ENCODE measurements at places on chromosomes 6 and 20.
A peak's percentile ranks its signal among the peaks of the same experiment; 100 is the strongest.

DNA sequence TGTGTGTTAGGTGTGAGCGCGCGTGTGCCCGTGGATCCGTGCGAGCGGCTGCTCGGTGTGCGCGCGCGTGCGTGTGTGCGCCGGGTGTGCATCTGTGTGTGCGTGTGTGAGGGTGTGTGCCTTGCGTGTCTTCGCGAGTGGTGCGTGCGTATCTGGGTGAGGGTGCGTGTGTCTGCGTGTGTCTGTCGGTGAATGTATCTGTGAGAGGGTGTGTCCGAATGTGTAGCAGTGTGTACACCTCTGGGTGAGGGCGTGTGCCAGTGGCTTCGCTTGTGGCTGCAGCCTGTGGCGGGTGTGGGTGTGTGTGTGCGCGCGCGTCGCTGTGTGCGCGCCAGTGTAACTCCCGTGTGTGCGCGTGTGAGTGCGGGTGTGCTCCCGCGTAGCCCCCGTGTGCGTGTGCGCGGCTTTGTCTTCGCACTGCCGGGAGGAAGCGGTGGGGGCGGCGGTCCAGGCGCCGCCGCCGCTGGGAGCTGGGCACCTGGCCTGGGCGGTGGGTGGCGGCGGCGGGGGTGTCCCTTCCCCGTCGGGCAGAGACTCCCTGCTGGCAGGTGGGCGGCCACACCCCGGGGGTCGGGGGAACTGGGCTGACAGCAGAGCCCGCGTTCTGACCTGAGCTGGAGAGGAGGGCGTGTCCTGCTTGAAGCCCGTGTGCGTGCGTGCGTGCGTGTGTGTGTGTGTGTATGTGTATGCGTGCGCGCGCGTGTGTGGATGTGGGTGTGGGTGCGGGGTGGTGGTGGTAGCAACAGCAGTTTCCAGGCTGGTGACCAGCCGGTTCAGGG is 61.3 kb upstream of the EPB41L1 start:
- peak; percentile 51 for DNase-seq

DNA sequence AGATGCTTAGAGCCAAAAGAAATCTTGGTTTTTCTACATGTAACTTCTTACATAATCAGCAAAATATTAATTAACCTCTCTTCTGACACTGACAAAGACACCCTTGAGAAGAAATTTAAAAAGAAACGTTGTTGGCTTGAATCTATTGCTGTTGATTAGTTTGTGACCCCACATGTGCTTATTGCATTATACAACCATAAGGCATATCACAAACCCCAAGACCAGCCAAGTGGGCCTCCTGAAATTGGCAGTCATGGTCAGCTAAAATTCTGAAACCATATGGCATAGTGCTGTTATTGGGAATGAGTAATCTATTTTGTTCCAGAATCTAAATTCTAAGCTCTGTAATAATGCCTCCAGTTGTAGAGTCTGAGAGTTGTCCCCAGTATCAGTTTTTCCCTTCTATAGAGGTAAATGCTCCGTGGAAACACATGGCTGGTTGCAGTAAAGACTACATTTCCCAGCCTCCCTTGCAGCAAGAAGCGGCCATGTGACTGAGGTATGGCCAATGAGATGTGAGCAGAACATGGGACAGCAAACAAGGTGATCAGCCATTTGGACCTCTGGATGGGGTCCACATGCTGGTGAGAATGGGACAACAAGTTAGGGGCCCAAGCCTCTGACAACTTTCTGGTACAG is 42.3 kb upstream of the PTPN1 start:
- DNase-seq, result peak; percentile 34

- DNase-seq, result no peak
These were observed 22.3 kb upstream of the LAMP5 start for GRCh38 chr20:9492067-9492466.

DNA sequence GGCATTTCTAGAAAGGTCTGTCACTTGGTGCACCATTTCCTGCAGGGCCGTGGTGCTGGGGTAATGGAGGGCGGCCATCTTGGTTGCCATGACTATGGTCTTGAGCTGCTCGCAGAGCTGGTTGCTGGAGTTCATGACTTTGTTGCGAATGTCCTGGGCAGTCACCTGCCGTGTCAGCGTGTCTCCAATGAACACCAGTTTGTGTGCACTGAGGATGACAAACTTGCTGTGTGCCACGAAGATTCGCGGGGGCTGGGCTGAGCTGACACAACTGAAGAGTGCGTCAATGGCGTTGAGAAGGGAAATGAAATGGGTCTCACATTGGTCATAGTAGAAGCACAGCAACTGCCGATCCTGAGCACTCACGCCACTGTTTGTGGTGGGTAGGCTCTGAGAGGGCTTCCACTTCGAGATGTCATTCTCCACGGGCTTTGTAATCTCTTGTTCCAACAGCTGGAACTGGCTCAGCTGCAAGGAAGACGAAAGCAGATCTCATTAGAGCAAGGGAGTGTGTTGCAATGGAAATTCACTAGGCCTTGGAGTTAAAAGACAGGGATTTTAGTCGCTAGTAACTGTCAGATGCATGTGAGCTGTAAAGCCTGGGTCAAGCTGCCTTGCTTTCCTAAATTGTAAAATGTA is 47.1 kb downstream of the NEDD9 start:
- DNase-seq, result no peak

DNA sequence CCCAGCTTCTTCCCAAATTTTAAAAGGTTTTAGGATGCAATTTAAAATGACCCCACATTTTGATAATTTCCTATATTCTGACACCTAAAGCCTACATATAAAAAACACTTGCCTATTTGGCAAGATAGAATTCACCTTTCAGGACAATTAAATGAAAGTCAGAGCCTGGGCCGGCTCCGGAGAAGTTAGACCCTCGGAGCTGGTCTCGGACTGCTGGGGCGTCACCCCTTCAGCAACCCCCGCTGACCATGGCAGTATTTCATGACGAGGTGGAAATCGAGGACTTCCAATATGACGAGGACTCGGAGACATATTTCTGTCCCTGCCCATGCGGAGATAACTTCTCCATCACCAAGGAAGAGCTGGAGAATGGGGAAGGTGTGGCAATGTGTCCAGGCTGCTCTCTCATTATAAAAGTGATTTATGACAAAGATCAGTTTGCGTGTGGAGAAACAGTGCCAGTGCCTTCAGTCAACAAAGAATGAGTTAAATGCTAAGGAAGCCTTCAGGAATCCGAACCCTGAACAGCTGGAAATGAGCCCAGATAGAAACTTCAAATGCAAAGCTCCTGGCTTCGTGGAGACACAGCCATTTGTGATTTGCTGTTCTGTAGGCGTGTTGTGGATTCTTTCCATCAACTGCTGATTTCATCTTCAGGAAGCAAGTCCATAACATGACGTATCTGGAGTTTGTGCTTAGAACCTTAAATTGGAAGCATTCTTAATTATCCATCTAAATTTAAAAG is 16.0 kb downstream of the TCFL5 start:
- DNase-seq, result no peak

DNA sequence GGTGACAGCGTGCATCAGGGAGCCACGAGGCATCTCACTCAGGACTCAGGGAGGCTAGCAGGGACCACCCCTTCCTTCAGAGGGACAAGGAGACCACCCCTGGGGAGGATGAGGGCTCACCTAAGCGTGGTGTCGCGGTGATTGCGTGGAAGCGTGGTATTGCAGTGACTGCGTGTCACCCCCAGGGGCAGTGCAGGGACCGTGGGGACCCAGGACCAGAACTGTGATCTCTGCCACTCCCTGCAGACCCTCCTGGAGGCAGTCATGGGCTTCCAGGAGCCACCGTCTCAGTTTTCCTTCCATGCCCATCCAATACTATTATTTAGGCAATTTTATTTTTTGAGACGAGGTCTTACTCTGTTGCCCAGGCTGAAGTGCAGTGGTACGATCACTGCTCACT is 147.1 kb downstream of the TAF4 start:
- DNase-seq, result no peak

DNA sequence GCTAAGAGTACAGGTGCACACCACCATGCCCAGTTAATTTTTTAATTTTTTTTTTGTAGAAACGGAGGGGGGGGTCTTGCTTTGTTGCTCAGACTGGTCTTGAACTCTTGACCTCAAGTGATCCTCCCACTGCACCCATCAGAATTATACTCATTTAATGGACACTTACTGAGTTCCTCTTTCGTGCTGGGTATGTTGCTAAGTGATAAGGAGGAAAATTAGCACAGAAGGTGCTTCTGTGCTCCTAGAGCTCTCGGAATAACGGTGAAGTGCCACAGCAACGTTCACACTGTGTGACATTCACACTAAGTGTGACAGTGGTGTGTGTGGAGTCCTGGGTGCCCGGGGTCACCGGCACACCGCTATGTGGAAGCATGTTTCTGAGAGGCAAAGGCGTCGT is 32.1 kb upstream of the BMP6 start:
- no peak for DNase-seq

DNA sequence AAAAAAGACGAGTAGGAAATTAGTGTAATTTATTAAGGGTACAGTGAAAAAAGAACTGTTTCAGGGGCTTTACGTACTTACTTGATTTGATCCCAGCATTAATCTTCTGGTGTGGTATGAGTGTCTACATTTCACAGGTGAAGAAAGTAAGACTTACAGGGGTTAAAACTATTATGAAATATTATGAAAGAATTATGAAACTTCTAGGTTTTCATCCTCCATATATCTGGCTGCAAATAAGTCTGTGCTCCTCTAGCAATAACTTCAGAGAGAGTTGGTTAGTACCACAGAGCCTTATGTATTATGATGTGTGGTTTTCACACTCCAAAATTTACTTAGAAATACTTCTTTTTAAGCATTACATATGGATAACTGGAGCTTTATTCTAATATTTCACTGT is 41.9 kb downstream of the ZFAND3 start:
- DNase-seq, result no peak

DNA sequence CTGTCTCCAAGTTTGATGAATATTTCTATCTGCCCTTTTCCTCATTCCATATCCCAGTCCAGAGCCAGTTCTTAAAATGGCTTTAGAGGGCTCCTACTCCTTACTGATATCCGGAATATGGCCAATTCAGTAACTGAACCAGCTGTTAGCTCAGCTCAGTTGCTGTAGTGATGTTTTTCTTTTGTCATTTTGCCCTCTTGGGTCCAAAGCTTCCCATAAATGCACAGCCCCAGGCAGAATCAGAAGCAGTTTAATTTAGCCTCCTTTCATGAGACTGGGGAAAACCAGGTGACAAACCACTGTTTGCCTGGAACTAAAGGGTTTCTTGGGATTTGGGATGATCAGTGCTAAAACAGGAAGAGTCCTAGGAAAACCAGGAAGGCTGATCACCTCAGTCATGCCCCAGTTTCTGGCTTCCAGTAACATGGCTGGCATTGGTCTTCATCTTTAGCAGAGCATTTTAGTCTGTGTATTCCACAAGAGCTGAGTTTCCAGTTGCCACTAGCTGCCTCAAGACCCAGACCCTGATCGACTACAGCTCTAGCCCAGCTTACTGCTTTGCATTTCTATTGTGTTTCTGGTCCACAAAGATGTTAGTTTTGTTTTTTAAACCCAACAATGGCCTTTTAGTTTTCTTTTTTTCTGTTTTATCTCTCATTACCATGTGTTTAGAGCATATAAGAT is 40.6 kb upstream of the REV3L start:
- DNase-seq, result no peak

- DNase-seq, result no peak
These were observed 78.4 kb upstream of the CCN6 start for GRCh38 chr6:111975466-111975865.

- DNase-seq, result peak; percentile 24
These were observed 45.1 kb downstream of the CEP85L start for GRCh38 chr6:118606268-118606667.

GRCh38 chr6:135002974-135003703 is 51.5 kb downstream of the HBS1L start:
- DNase-seq, result peak; percentile 49

GRCh38 chr6:1040393-1040792 is 271.5 kb upstream of the FOXQ1 start:
- DNase-seq, result no peak

- no peak for DNase-seq
These were observed 101.6 kb downstream of the DLL1 start for GRCh38 chr6:170189236-170189635.

DNA sequence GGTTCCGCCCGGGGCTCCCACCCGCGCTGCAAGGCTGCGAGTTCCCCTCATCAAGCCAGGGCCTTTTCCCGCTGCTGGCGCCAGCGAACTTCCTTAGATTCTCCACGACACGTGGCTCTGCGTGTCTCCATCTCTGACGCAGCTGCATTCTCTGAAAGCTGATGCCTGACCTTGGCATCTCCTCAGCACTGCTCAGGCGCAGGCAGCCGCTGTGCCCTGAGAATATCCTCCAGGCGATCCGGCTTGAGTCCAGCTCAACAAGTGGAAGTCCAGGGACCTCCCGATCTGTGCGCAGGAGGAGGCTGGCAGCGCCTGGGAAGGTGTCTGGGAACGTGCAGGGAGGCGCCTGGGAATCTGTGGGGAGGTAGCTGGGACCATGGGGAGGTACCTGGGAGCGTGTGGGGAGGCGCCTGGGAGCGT is 171.2 kb upstream of the THBS2 start:
- DNase-seq, result no peak

GRCh38 chr20:11232896-11233295 is 559.1 kb upstream of the JAG1 start:
- no peak for DNase-seq

Data from GM20000 (cell line).